H54 (cell line): ENCODE measurements at places on chromosomes 3 and 15.
A peak's percentile ranks its signal among the peaks of the same experiment; 100 is the strongest.

- DNase-seq, result no peak
Measured at GRCh38 chr3:175818811-175819464, 959.8 kb downstream of the NAALADL2 start.

- peak; percentile 47 for DNase-seq
Measured at GRCh38 chr3:31105438-31106077, 211.1 kb upstream of the GADL1 start.

DNA sequence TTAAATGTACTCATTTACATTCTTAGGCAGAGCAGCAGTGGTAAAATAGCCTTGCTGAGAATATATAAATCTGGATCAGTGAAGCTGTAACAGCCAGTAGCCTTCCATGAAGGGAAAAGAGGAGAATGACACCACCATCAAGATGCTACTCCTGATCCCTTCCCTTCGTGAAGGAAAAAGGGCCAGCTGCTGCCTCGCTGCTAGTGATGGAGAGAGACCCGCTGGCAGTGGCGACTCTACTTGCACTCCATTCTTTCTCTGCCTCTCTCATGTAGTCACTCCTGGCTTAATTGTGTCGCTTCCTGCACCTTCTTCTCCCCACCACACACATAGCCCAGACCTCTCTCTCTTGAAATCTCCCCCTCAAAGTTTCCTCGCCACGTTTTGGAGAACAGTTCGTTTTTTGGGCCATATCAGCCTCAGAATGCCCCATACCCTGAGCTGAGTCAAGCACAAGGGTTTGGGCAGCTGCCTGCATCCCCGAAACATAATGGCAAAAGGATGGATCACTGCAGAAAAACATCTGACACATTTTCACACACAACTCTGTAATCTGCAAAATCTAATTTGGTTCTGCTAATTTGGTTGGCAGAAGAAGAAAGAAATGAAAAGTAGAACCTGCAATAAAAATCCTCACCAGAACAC, 460.3 kb upstream of the IL12A start:
- no peak for DNase-seq

- no peak for DNase-seq
Measured at GRCh38 chr3:126538966-126539365, 15.0 kb downstream of the CHST13 start.

DNA sequence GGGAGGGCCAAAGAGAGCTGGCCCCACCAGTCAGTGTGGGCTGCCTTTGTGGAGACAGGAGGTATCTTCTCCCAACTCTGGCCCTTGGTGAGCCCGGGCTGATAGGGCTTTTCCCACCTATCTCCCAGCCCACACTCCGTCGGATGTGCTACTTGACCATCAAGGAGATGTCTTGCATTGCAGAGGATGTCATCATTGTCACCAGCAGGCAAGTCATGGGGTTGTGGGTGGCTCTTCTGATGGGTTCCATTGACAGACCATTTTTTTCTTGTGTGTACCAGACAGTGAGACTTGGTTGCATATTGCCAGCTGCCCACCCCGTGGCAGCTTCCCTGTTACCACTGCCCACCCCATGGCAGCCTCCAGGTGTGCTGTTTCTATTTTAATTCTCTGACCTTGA, 3.3 kb downstream of the COPG1 start:
- no peak for DNase-seq

GRCh38 chr3:59006634-59007517, 42.9 kb downstream of the CFAP20DC start:
- DNase-seq, result no peak

- DNase-seq, result no peak
Measured at GRCh38 chr3:178137206-178137605, 399.0 kb upstream of the KCNMB2 start.

GRCh38 chr15:34802371-34802770, 7.0 kb upstream of the ACTC1 start:
- no peak for DNase-seq

- no peak for DNase-seq
Measured at GRCh38 chr15:28911310-28911931, 25.6 kb downstream of the APBA2 start.

GRCh38 chr3:10232137-10232536, 16.1 kb upstream of the TATDN2 start:
- DNase-seq, result no peak

DNA sequence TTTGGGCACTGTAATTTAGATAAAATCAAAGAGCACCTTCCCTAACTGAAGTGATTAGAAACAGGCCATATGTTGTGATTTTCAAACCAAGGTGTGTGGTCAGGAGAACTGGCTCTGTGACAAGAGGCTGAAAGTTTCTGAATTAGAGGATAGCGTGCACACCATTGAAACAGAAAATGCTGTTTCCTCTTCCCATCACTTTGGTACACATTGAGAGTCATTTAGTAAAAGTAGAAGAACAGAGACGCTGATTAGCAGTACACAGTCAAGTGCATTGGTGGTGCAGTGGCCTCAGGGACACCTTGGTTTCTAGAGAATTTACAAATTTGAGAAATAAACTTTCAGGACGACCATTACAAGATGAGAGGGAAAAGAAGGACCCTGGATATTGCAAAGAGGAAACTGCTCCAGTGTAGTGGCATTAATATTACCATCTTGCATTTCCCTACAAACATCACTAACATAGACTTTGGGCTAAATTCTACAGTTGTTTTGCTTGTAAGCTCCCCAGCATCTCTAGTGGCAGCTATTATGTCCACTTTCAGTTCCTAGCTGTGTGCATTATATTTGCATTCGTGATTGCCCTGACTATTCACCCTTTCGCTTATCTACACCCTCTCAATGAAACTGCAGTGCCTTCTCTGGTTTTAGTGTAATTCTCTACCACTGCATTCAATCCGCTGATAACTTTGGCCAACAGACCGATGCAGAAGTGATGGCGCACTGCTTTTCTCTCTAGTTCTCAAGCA, 728.1 kb upstream of the GRM7 start:
- no peak for DNase-seq

DNA sequence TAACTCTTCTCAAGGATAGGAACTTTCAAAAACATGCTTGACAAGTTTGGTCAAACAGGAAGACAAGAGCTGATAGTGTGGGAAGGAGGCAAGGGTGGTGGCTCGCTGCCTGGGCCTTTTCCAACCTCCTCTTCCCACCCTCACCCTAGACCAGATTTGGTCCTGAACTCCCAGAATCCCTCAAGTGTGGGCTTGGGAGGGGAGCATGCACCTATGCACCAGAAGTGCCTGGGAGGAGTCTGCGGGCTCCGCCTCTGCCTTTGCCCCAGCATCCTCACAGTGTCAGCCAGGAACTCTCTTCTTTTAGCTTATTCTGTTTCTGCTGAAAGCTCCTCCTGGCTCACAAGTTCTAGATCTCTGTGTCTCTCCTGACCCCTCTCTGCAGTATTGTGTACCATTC, 126.2 kb upstream of the MRPS22 start:
- DNase-seq, result no peak

DNA sequence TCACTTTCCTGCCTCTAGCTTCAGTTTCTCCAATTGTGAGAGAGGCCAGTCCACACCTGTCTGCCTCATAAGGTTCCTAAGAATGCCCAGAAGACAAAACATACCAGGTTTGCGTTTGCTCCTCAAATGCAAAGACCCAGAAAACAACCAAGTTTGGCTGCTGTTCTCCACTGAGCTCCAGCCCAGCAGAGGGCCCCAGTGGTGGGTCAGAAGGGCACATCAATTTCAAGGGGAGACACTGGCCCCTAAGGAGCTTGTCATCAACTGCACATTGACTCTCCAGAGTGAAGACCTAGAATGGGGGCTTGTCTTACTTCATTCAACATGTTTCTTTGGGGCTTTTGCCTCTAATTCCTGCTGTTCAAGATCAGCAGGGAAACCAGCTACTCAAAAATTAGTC, 127.9 kb upstream of the SLC6A11 start:
- DNase-seq, result no peak

DNA sequence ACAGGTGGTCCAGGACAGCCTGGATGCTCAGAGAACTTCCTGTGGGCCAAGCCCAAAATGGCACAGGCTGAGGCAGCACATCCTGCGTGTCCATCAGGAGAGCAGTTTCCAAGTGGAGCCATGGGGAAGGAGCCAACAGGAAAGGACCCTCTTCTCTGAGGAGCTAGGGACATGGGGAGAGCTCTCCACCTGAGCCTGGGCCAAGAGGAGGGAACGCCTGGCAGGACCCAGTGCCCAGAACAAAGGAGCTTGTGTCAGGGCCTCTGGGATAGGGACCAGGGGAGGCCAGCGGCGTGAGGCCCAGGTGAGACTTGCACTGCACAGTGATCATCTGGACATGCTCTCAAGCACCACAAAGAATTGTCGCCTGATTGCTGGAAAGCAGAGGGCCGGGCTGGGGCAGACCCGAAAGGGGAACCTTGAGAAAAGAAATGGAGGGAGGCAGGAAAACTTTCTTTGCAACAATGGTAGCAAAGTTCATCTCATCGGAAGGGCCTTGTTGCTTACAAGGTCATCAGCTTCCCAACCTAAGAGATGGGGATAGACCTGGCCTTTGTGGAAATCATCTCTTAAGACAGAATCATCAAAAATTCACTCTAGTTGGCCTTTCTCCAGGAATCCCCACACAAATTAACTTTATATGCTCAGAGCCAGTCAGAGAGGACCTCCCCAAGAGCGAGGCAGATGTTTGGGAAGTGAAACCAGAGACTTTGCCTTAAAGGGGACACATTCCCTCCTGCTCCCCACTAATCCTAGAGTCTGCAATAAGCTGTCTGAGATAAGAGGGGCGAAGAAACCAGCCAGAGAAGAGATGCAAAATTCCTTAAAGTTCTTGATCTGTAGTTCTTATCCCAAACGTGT, 47.7 kb upstream of the HES1 start:
- DNase-seq, result no peak

DNA sequence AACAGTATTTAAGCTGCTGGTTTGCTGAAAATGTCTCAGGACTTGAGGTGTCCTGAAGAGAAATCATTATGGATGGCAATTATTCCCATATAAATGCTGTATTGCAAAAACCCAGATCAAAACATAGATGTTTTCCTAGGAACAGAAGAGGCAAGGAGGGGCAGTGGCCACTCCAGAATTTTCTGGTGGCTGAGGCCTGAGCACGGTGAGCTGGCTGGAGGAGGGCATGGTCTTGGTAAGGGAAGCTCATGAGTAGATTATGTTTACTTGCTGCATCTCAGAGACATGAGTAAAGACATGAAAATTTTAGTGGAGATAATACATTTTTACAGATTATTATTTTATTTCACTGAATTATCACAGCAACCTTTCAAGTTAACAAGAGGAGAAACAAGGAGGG, 31.1 kb downstream of the PGPEP1L start:
- DNase-seq, result no peak

DNA sequence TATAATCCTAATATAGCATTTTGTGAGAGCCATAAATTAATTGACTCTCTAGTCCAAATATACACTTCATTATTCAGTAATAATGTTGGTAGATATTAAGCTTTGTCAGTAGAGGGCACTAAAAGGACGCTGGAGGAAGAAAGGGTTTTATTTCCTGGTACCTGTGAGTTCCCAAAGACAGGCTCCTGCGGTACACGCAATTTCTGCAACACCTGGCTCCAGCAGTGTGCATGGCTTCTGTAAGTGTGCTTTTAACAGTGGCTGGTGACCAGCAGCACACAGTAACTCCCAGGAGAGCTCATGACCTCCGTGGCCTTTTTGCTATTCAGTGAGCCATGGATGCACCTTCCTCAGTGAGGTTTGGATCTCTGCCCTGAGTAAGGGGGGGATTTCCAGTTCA, 338.3 kb upstream of the ZNF385D start:
- no peak for DNase-seq

DNA sequence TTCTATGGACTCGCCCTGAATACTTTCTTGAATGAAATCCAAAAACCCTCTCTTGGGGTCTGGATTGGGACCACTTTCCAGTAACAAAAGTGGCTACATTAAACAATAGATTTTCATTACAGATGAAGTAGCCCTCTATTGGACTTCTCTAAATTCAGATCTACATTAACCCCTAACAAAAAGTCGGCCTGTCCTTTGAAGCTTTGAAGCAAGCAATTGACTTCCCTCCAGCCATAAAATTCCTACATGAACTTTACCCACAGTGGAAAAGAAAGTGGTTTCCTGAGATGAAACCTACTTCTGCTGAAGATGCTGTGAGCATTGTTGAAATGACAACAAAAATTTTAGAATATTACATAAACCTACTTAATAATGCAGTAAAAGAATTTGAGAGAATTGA, 967.1 kb upstream of the ROBO1 start:
- no peak for DNase-seq

- no peak for DNase-seq
Measured at GRCh38 chr3:41216993-41217392, 17.7 kb downstream of the CTNNB1 start.

GRCh38 chr3:171249245-171249644, 211.0 kb downstream of the TNIK start:
- no peak for DNase-seq

- no peak for DNase-seq
Measured at GRCh38 chr3:86830566-86830965, 160.4 kb downstream of the VGLL3 start.

DNA sequence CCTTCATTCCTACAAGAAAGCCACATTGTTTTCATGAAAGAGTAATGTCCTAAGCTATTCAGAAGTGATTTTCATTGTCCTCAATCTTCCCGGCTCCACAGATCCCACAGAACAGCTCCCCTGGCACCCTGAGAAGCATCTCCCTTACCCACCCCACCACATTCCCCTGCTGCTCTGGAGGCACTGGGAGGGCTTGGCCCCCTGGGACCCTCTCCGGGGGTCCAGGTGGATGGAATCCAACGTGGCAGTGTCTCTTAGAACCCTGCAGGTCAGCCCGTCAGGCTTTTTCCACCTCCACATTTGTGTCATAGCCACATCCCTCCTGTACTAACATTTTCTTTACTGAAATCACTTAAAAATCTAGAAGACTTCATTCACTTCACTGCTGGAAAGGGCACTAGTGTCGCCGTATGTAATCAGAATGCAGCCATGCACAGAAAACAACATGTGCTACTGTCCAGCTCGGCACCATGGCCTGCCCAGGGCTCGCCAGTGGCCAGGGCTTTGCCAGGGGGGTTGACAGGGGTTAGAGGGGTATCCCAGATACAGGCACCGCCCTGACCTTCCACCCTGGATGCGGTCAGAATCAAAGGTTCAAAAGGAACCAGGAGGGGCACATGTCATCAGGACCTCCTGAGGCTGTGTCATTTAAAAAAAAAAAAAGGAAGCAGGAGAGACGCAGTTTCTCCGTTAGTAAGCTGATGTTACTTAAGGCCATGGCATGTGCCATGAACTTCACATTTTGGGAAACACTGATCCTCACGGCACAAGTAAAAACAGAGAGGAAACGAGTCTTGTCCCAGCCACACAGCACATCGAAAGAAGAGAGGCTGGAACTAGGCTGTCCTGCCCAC, 106.3 kb downstream of the LSM3 start:
- no peak for DNase-seq

GRCh38 chr15:78092261-78093041, at the start of gene SH2D7:
Gene SH2D7 (plus strand): TSS chr15:78092561. CDS start chr15:78092585, 24 bp downstream.
- DNase-seq, result no peak
